CD4-positive, alpha-beta T cell treated with Interleukin-10 for 1 hour (primary cell): ENCODE measurements at places on chromosomes 4 and X.
A peak's percentile ranks its signal among the peaks of the same experiment; 100 is the strongest.

DNA sequence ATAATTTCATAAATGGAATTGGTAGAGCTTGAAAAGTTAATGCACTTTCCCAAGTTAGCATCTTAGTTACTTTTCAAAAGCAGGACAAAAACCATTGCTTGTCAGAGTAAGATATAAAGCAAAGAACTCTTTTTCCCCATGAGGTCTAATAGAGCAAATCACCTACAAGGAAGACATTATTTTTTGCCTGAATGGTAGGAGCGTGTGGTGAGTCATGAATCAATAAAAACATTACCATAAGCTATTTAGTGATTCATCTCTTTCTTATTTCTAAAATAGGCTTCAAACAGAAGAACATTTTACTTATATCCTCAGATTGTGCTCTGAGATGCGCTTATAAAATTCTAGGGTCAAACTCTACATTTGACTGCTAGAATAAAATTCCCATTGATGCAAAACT, 109.4 kb upstream of the GPRIN3 start:
- DNase-seq, result no peak

DNA sequence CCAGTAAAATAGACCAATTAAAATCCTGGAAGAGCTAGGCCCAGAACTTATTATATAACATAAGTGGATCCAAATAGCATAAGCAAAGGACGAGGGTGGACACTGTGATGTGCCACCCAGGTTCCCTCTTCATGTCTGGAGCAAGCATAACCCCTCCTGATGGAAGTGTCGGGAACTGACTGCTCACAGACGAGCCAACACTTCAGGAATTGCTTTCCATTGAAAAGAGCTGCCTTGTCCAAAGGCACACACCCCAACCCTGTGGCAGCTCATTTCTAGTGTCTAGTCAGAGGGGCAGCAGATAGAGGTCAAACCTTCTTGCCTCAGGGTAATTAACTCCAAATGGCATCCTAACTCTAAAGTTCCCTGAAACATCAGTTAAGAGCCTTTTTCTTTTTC, 15.3 kb downstream of the DDIT4L start:
- no peak for DNase-seq

GRCh38 chr4:185395238-185395955, at the start of gene LRP2BP:
LRP2BP (minus strand) TSS chr4:185395924; CDS start chr4:185378186, 17,738 bp downstream.
- peak; percentile 43 for DNase-seq

GRCh38 chrX:47662144-47662657, 3.2 kb upstream of the UXT start:
- DNase-seq, result no peak

- no peak for DNase-seq
Measured at GRCh38 chr4:153603258-153603657, 80.8 kb upstream of the TLR2 start.

GRCh38 chr4:72358483-72358882, 210.5 kb downstream of the ADAMTS3 start:
- no peak for DNase-seq

DNA sequence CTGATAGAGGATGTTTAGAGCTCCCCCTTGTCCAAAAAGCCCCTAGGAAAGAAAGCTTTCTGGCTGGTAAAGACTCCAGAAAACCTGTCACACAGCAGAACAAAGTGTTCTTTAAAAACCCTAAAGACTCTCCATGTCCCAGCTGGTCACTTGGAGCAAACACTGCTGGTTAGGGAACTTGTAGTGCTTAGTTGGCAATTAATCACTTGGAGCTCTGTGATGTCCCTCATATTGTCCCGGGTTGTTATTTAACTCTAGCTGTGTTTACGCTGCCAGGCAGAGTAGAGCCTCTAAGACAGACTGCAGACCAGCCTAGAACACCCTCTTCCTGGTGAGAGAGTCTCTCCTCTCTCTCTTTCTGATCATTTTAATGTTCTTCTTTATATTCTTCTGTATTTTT, 267.3 kb downstream of the BCOR start:
- DNase-seq, result no peak

- no peak for DNase-seq
Measured at GRCh38 chrX:143571521-143571920, 54.2 kb upstream of the SPANXN3 start.

DNA sequence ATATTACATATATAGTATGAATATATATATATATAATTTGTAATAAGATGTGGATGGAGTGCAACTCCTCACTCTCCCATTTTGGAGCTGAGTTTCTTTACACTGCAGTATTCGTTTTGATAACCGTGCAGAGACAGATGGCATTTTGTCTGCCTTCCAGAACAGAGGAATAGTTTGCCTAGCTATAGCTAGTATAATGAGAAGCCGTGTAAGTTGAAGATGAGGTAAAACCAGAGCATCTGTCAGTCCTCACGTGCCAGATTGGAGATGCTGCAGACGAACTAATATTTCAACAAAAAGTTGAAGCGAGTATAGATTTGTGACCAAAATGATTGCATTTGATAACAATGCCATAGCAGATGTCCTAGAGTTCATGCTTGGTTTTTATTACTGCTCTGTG, 180.6 kb downstream of the FMR1NB start:
- no peak for DNase-seq

- DNase-seq, result no peak
Measured at GRCh38 chrX:72029483-72030411, 102.0 kb downstream of the RTL5 start.

DNA sequence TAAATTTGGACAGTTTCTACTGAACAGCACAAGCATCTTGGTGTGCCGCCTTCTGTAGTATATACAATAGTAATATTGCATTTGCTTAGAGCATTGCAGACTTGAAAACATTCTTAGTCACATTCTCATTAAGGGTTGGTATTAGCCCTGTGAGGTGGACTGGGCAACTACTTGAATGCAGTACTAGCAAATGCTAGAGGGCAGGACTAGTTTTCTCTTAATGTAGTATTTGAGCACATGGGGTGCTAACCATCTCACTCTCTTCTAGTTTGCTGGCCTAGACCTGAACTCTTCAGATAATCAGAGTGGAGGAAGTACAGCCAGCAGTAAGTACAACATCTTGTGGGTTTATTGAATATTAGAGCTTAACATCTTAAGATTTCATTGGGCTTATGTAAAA, 3.2 kb downstream of the DDX3X start:
- DNase-seq, result no peak

DNA sequence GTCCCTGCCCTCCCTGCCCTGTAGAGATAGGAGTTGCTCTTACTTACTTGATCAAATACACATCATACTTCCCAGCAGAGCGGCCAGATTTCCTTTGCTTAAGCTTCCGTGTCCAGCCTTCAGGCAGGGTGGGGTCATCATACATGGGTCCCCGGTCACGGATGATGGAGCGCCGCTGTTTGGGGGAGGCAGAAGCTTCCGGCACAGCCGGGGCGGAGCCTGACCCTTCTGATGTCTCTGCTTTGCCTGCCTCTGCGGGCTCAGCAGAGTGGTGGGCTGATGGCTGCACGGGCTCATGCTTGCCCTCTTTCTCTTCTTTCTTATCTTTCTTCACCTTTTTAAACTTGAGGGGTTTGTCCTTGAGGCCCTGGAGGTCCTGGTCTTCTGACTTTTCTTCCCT, 12.5 kb upstream of the IRAK1 start:
- DNase-seq, result no peak

GRCh38 chr4:128675083-128675482, 134.4 kb upstream of the JADE1 start:
- no peak for DNase-seq

DNA sequence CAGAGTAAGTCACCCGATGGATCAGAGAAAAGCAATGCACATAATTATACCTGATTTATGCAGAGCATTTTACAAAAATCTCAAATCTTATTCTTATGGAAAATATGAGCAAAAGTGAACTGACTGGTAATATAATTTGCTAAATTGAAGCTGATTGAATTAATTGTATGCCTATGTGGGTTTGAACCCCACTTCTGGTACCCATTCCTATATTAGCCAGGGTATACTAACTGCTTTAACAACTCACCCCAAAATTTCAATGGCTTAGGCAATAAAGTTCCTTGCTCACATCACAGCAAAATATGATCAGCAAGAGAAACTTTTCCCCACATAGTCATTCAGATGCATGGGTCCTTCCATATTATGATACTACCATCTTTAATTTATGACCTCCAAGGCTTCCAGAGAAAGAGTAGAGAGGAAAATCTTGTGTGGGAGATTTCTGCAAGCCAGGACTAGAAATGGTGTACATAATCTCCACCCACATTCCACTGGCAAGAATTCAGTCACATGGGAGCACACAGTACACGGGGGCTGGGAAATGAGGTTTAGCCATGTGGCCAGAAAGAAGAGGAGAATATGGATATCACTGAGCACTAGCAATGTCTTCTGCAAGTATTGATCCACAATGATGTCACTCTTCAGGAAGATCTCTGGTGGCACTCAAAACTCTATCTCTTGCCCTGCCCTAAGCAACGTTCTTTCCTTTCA, 640.7 kb downstream of the BCOR start:
- DNase-seq, result no peak

DNA sequence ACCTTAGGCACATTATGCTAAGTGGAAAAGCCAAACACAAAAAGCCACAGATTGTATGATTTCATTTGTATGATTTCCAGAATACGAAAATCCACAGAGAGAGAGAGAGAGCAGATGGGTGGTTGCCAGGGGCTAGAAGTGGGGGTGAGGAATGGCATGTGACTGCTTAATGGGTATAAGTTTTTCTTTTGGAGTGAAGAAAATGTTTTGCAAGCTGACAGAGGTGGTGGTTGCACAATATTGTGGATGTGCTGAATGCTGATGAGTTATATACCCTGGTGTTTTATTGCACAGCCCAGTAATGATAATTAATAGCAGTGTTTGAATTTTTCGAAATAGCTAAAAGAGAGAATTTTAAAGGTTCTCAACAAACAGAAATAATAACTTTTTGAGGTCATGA, 386.1 kb upstream of the HS3ST1 start:
- DNase-seq, result no peak

DNA sequence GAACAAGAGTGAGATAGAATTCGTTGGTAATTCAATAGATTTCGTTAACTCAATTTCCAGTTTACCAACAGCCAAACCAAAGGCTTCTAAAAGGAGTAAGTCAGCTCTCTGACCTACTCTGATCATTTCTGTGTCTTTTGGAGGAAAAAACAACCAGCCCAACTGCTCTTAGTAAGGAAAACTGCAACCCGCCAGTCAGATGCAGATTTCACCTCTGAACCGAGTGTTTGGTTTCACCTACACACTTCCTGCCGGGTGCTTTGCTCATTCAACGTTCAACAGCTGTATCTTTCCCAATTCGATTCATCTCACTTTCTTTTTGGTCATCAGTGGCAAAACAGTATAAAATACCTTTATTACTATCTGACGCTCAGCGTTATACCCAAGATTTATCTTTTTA, 24.5 kb downstream of the TMSB4X start:
- DNase-seq, result peak; percentile 58

DNA sequence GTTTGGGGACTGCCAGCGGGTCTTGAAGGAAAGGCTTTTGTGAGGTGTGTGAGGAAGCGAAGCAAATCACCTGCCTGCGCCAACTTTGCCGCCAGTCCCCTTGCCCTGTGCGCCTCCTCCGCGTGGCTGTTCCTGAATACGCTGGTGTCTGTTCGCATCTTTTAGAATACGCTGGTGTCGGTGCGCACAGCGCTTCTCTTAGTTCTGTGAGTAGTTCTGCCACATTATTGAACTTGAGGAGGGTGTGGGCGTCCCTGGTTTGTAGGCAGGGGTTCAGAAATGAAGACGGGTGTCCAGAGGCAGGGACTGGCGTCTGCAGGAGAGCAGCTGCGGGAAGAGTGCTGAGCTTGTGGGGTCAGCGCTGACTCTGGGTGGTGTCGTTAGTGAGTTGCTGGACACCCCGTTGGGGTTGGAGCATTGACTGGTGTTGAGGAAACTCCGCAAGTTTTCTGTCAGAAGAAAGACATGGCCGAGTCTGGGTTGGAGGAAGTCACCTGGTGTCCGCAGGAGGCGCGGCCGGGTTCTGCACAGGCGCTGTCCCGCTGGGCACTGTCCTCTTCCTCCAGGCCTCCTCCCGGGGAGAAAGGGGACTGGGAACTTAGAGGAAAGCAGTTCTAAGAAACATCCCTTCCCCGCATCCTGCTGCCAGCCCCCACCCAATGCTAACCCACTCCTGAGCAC, 930 bp downstream of the ZNF718 start:
- peak; percentile 7 for DNase-seq

GRCh38 chr4:142696334-142697122, 149.6 kb downstream of the INPP4B start:
- peak; percentile 35 for DNase-seq

DNA sequence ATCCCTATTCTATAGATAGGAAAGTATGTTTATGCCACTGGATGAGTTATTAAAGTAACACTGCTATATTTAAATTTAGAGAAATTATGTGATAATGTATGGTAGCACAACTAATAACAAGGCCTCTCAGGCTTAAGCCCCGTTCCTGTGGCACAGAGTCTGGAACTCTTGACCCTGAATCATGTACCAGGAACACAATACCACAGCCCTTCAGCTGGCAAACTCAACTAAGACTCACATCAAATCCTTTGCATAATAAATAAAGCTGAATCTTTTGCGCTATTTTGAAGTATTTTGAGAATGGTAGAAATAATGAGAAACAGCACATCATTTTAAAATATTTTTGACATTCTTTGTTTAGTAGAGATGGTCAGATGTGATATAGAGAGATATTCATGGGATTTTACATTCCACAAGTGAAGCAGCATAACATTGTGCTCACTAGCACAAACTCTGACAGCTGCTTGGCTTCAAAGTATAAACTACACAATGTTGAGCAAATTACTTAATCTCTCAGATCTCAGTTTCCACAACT, 478.4 kb upstream of the FAM241A start:
- no peak for DNase-seq

- no peak for DNase-seq
Measured at GRCh38 chr4:8067274-8067936, 91.2 kb downstream of the ABLIM2 start.

DNA sequence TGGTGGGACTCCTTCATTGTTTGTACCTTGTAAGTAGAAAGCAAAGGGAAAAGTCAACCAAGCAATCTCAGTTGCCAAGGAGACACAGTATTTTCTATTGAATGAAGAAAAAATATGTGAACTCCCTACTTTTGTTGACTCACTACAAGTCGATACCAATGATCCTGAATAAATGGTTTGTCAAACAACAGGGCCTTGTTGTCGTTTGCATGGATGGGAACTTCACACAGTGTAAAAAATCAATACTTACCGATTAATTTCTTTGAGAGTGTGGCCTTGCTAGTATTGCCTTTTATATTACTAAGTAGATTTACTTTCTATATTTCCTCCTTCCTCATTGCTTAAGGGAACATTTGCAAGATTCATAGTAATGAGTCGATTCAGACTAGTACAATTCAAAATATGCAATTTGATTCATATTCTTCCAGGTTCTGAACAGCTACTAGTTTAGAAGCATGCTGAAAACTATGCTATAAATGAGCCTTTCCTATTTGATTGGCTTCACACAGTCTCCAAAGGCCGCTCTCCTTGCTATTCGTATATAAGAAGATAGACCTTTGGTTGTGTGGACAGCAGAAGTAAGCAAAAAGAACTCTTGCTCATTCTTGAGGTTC, 108.0 kb downstream of the ZNF330 start:
- DNase-seq, result no peak

DNA sequence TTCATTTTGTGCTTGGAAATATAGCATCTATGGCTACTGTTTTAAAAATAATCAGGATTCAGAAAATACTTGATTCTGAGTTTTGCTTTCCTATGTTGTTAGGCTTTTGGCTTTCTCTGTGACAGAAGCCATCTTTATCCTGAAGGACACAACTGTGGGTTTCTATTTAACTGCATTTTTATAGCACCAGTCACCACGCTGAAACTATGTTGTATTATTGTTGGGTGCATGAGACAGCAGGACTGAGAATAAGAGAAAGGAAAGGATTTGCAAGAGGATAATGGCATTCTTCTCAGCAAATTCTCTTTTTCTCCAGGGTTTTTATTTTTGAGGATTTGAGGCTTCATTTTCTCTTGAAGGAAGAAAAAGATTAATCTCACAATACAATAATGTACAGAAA, 10.1 kb upstream of the NEUROG2 start:
- DNase-seq, result no peak

- DNase-seq, result no peak
Measured at GRCh38 chrX:5650904-5651303, 577.8 kb downstream of the NLGN4X start.
